ENCODE measurements at places on chromosomes 1 and 21. TPM values are rescaled to one million over a fixed set of nuclear protein-coding genes. Genes with fewer than 3 reads are reported as not detected.

OPTC gene
- not detected for total RNA-seq

DCDC2B gene
- total RNA-seq = not detected

ABCD3 gene
- 8.8 TPM for total RNA-seq

GJA8 gene
- not detected for total RNA-seq

C8B gene
- 347 TPM for total RNA-seq

LCE3D gene
- total RNA-seq = not detected

MYOG gene
- total RNA-seq = not detected

CRYBG2 gene
- not detected for total RNA-seq

RSPO1 gene
- total RNA-seq = not detected

TSPAN1 gene
- 8.9 TPM for total RNA-seq

CTPS1 gene
- 33.0 TPM for total RNA-seq

ALPL gene
- 35.3 TPM for total RNA-seq

GRCh38 chr1:176384841-176385240, 78.1 kb upstream of the PAPPA2 start:
- no peak overlapping the region for H3K27ac ChIP-seq
- H3K4me1 ChIP-seq = no peaks in the 10 kb centered on the region
- H3K27me3 ChIP-seq = no peaks in the 10 kb centered on the region

- no peak for DNase-seq
- H3K27me3 ChIP-seq = no peaks in the 10 kb centered on the region
- H3K4me3 ChIP-seq = no peak overlapping the region
- no peaks in the 10 kb centered on the region for H3K4me1 ChIP-seq
- no peak overlapping the region for H3K27ac ChIP-seq
Observed at GRCh38 chr1:232940262-232940661, 10.1 kb upstream of the NTPCR start.

DNA sequence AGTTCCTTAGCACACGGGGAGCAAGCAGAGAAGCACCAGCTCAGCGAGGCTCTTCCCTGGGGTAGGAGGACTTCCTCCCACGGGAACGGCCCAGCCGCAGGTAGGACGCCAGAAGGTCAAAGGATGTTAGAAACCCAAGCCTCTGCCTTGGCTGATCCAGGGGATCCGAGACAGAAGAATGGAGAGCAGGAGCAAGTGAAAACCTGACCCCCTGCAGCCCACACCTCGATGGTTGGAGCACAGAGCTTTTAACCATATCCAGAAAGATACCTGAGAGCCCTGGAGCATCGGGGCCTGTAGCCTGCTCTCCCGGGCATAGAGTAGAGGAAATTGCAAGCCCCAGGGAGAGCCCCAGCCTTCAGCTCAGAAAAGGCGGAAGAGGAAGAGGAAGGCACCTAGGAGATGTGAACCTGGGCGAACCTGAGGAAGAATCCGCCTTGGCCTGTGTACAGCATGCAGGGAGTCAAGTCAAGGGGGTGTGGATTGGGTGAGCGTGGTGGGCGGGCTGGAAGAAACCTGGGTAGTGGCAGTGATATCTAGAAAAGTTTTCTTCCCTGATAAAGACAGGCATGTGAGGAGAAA, 76.3 kb downstream of the PSMG1 start:
- H3K4me1 ChIP-seq = no peaks in the 10 kb centered on the region
- H3K4me3 ChIP-seq = no peak overlapping the region
- no peak for DNase-seq
- no peaks in the 10 kb centered on the region for H3K36me3 ChIP-seq
- H3K27ac ChIP-seq = no peak overlapping the region

GRCh38 chr1:40314721-40315238, 2.3 kb downstream of the COL9A2 start:
- H3K27me3 ChIP-seq = no peaks in the 10 kb centered on the region
- peak overlapping the region; percentile 74 for H3K27ac ChIP-seq
- no peaks in the 10 kb centered on the region for H3K36me3 ChIP-seq

GRCh38 chr1:14844923-14845617, 246.6 kb downstream of the KAZN start:
- H3K4me3 ChIP-seq = no peak overlapping the region
- no peaks in the 10 kb centered on the region for H3K36me3 ChIP-seq
- no peaks in the 10 kb centered on the region for H3K27me3 ChIP-seq
- no peaks in the 10 kb centered on the region for H3K4me1 ChIP-seq

DNA sequence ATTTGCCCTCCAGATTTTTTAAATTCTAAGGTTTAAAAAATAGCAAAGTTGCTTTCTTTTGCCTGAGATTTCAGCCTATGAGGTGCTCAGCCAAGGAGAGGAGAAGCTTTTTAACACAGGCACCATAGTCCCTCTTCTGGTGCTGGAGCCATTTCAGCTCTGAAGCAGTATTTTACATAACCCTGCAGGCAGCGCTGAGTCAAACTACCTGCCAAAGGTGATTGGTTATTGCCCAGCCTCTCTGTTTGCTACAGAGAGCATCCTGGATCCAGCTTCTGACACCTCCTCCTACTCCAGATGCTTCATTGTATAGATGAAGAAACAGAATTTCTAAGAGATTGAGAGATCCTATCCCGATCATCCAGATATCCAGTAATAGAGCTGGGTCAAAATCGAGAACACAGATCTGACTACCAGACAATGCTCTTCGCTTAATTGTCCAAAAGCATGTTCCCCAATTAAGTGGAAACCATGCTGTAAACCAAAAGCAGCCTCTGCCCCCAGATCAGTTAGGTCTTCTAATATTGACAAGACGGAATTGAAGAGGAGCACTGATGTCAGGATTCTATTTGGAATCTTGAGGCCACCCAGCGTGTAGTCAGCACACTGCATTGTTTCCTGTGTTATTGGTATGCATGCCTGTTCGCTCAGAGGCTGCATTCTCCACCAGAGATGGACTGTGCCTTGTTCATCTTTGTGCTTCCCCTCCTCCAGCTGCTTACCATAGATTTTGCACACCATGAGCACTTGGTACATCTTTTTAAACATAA, 22.1 kb downstream of the RGS8 start:
- H3K4me1 ChIP-seq = no peaks in the 10 kb centered on the region
- no peaks in the 10 kb centered on the region for H3K36me3 ChIP-seq
- H3K4me3 ChIP-seq = no peak overlapping the region

DNA sequence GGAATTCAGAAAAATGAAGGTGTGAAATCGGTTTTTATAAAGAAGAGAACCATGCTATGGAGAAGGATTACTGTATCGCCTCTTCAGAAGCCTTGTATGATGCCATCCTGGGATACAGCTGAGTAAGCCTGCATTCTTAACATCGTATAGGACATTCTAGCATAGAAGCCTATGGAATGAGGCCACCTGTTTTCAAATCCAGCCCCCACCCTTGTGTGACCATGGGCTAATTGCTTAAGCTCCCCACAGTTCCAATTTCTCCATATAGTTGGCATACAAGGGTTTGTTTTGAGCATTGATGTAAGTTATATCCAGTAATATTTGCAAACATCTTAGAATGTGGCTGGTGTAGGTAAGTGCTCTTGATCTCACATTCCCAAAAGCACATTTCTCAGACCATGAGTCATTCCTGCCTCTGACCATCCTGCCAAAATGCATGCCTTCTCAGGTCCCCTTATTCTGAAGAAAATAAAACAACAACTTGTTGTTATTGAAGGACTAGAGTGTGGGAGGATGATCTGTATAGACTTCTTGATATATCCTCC, 1.5 kb downstream of the OR14A2 start:
- H3K4me1 ChIP-seq = no peaks in the 10 kb centered on the region
- H3K36me3 ChIP-seq = no peaks in the 10 kb centered on the region
- DNase-seq = no peak
- H3K27ac ChIP-seq = no peak overlapping the region
- no peak overlapping the region for H3K4me3 ChIP-seq
- H3K27me3 ChIP-seq = no peaks in the 10 kb centered on the region

DNA sequence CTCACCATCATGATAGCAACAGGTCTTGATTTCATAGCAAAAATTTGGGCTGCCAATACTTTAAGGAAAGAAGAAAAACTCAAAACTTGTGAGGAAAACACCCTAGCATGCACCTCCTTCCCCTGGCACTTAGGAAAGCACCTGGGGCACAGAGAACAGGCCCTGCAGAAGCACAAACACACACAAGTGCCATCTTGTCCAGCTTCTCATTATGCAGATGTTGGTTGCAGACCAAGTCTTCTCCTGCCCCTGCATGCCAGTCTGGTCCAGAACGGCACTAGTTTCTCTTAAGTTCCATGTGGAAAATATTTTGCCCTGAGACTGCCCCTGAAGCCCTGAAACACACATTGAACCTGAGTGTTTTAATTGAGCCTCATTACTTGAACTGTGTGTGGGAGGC, 6.3 kb upstream of the ETV3 start:
- H3K27ac ChIP-seq = no peak overlapping the region
- no peaks in the 10 kb centered on the region for H3K4me1 ChIP-seq
- DNase-seq = no peak
- H3K36me3 ChIP-seq = no peaks in the 10 kb centered on the region
- H3K4me3 ChIP-seq = no peak overlapping the region

GRCh38 chr1:18670121-18670867, 39.6 kb downstream of the PAX7 start:
- no peak overlapping the region for H3K27ac ChIP-seq
- no peak overlapping the region for H3K4me3 ChIP-seq
- H3K36me3 ChIP-seq = no peaks in the 10 kb centered on the region
- H3K4me1 ChIP-seq = no peaks in the 10 kb centered on the region
- no peaks in the 10 kb centered on the region for H3K27me3 ChIP-seq

DNA sequence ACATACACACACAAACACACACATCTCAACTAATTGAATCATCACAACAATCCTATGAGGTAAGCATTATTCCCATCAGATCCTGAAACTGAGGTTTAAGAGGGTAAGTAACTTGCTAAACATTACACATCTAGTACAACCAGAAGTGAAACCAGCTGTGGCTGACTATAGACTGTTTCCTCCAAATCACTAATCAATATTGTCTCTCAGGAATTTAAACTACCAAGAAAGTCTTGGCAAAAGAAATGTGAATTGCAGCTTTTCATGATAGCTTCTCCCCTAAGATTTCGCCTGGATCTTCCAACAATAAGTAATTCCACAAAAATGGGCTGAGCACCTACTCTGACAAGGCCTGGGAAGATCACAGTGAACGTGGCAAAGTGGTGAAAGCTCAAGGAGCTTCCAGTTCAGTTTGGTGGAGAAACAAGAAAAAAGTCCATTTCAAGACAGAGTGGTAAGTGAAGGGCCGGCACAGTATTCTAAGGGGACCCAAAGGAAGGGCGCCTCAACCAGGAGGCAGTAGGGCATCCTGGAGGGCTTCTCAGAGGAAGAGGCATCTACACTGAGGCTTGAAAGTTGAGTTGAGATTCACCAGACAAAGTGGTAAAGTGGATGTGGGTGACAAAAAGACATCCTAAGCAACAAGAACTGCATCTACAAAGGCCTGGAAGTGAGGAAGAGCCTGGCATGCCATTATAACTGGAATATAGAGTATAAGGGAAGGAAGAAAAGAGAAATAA, 22.1 kb downstream of the LRRC52 start:
- H3K27ac ChIP-seq = no peak overlapping the region
- no peak for DNase-seq
- no peaks in the 10 kb centered on the region for H3K4me1 ChIP-seq
- H3K36me3 ChIP-seq = no peaks in the 10 kb centered on the region
- no peaks in the 10 kb centered on the region for H3K27me3 ChIP-seq

GRCh38 chr1:221913351-221913892, 171.5 kb upstream of the DUSP10 start:
- H3K27me3 ChIP-seq = no peaks in the 10 kb centered on the region
- H3K27ac ChIP-seq = no peak overlapping the region
- H3K36me3 ChIP-seq = no peaks in the 10 kb centered on the region

- H3K4me3 ChIP-seq = no peak overlapping the region
- DNase-seq = no peak
- no peaks in the 10 kb centered on the region for H3K4me1 ChIP-seq
- no peak overlapping the region for H3K27ac ChIP-seq
- no peaks in the 10 kb centered on the region for H3K27me3 ChIP-seq
Observed at GRCh38 chr1:186605762-186606350, 74.4 kb downstream of the PTGS2 start.

- no peaks in the 10 kb centered on the region for H3K4me1 ChIP-seq
- no peaks in the 10 kb centered on the region for H3K27me3 ChIP-seq
- H3K27ac ChIP-seq = peak overlapping the region; percentile 88
- DNase-seq = no peak
- H3K4me3 ChIP-seq = peak overlapping the region; percentile 80
Observed at GRCh38 chr1:181021811-181022434, 747 bp downstream of the STX6 start.

- H3K27ac ChIP-seq = no peak overlapping the region
- no peaks in the 10 kb centered on the region for H3K36me3 ChIP-seq
- no peak overlapping the region for H3K4me3 ChIP-seq
- H3K27me3 ChIP-seq = no peaks in the 10 kb centered on the region
- DNase-seq = no peak
- no peaks in the 10 kb centered on the region for H3K4me1 ChIP-seq
Observed at GRCh38 chr1:93499075-93499474, 51.2 kb downstream of the FNBP1L start.

DNA sequence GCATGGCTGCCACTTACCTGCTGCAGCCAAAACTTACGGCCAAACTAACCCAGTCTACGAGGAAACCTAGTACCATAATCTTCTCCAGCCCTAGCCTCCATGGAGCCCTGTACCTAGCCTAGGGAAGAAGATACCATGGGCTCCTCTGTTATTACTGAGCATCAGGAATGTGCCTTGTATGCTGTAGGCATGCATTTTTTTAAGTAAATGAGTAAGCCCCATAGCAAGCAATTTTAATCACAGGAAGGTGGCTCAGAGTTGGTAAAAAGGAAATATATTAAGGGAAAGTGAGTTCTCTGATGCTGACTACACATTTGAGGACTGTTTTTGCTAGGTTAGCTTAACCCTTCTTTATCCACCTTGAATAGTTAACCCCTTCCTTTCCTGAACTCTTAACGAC, 21.2 kb downstream of the NFASC start:
- no peak overlapping the region for H3K27ac ChIP-seq
- H3K27me3 ChIP-seq = no peaks in the 10 kb centered on the region

DNA sequence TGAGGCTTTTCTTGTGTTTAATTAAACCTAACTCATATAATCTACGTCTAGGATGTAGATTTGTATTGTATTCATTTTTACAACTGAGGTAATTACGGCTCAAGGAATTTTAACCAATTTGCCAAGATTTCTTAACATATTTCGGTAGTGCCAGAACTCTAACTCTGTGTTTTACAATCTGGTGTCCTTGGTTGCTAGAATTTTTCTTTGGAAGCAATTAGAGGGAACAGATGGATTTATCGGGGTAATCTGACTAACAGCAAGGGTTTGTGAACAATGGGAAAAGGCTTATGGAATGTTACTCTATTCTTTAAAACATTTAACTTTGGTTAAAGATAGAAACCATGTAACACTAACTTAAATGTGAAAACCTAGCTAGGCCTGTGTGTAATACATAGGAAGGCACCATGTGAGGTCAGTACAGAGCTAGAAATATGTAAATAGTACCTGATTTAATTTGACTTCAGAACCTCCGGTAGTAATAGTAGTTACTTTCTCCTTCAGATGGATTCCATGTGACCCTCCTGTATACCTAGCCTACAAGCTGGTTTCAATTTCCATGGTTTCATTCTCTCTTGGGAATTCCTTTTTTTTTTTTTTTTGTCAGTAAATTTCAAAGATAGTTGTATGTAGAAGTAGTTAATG, 1.2 kb downstream of the MTF2 start:
- no peaks in the 10 kb centered on the region for H3K4me1 ChIP-seq
- peak overlapping the region; percentile 78 for H3K4me3 ChIP-seq
- DNase-seq = no peak

Data from ascending aorta (tissue), 2 donors.